ENCODE measurements at places on chromosomes 13 and 19.
A peak's percentile ranks its signal among the peaks of the same experiment; 100 is the strongest.

DNA sequence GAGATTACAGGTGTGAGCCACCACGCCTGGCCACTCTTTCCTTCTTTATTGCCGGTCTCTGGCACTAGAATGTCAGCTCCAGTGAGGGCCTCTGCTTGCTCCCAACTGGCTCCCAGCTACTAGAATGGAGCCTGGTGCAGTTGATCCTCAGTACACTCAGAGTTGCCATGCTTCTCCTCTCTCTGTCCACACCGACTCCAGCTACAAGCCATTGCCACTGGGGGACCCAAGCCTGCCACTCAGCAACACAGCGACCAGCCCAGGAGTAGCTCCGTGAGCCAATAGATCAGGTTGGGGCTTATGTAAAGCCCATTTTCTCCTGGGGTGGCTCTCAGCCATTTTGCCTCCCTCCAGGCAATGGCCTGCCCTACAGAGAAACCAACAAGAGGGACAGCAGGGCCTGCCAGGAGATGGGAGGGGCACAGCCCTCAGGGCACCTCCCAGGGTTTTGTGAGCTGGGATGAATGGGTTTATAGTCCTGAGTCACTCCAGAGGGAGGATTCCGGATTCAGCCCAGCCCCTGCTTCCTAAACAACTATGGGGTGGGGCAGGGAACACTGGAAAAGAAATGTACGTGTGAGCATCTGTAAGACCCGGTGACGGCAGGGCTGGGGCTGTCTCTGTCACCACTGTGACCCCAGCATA lies 36.5 kb downstream of the OPA3 start:
- DNase-seq: no peak

GRCh38 chr13:51297556-51297955 lies 41.9 kb upstream of the SERPINE3 start:
- no peak for DNase-seq

DNA sequence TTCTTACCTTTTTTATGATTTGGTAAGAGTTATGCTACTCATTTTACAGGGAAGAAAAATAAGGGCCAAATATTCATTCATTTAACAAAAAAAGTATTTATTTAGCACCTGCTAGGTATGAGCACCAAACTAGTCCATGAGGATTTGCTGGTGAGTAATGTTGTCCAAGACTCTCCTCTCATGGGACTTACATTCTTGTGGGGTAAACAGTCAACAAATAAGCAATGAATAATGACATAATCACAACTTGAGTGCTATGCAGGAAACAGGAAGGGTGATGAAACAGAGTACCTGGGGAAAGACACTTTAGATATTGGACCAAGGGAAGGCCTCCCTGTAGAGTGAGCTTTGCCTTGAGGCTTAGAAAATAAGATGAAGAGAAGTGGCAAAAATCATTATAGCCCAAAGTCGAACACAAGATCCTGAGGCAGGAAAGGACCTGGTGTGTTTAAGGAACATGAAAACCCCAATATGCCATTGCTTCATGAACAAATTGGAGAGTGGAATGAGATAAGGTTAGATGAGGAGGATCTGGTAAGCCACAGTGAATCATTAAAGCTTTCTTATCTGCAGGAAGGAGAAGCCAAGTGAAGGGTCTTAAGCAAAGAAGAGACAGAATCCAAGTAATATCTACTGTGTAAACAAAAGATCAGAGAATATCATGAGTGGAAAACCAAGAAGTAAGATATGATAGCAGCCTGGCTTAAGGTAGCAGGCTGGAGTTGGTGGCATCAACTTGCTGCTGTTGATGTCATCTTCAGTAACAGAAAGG lies 294.5 kb upstream of the NBEA start:
- DNase-seq: no peak

DNA sequence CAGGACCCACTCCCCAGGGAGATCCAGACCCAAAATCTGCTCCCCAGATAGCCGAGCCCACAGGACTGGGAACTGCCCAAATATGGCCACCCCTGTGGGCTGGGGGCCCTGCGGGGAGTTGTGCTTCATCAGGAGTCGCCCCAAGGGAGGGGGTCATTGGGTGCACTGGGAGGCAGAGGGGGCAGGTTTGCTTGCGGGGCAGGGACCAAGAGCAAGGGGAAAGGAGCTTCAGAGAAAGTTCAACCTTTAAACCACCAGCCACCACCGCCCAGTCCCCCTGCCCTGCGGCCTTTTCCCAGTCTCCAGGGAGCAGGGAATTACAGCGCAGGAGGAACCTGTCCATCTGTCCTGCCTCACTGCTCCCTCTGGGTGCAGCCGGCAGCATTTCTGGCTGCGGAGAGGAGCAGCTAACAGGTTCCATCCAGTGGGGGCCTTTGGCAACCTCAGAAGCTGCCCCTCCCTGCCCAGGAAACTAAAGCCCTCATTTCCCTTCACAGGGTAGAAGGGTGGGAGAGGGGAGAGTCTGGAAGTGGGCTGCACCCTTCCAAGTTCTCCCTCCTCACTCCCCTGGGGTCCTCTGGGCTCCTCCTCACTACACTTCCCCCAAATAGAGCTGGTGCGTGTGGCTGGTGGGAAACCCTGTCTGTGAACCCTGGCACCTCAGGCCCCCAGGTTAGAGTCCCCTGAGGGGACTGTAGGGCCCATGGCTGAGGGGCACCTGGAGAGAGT lies 13.8 kb upstream of the ASF1B start:
- DNase-seq: no peak

DNA sequence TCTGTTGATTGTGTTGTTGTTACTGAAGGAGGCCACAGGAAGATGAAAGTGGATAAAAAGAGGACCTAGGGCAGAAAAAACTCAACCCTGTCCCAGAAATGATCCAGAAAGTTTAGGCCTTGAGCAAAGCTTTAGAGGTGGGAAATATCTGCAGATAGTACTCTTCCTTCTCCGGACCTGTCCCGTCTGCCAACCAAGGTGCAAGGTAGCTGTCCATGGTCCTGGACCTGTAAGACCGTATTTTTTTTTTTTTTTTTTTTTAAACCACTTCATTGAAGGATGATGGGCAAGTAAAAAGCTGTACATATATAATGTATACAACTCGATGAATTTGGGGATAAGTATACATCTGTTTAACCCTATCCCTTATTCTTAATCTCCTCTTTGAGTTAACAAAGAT lies 225.9 kb downstream of the OLFM4 start:
- DNase-seq: no peak

DNA sequence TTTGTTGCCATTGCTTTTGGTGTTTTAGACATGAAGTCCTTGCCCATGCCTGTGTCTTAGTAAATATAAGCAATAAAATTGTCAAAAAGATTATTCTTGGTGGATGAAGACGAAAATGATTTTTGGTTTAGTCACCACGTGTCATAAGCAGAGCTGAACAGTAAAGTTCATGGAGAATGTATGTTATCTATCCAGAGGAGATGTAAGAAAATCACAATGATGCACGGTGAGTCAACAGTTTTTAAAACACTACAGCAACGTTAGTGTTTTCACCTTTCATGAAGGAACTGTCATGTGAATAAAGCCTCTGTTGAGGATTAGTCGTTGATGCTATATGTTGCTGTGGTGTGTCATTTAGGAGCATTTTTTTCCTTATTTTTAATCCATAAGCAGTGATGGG lies 137.6 kb downstream of the GPC6 start:
- DNase-seq: no peak

- DNase-seq: no peak
Measured at GRCh38 chr19:7267792-7268704, 26.2 kb downstream of the INSR start.

DNA sequence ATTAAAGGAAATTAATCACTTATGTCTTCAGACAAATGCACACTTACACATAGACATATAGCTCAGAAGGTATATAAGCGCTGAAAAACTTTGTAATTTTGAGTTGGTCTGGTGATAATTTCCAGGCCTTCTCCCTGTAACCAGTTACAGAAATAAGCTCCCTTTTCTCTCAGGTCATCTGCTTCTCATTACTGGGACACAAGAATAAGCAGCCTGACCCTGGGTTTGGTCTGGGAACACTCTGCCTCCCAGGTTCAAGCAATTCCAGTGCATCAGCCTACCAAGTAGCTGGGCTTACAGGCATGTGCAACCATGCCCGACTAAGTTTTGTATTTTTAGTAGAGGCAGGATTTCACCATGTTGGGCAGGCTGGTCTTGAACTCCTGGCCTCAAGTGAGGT lies 274.5 kb downstream of the LMO7 start:
- no peak for DNase-seq

DNA sequence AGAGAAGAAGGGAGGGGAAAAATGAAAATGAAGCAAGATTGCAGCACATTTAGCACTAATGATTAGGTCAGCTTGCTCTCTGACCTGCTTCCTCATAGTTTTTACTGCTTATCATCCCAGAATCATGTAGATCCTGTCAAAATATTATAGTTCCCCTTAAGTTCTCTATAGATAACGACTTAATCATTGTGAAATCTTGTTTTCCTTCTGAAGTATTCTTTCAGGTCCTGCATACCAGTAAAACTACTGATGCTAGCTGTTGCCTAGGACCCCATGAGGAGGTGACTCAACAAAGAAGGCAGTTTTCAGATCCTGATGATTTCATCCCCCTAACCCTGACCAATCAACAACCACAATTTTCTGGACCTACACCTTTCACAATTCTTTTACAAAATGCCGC lies 1131.7 kb downstream of the SLITRK5 start:
- DNase-seq: no peak

GRCh38 chr19:30450100-30450499 lies 77.9 kb downstream of the ZNF536 start:
- peak; percentile 5 for DNase-seq

- no peak for DNase-seq
Measured at GRCh38 chr13:80039000-80039399, 301.9 kb downstream of the SPRY2 start.

- no peak for DNase-seq
Measured at GRCh38 chr13:73040484-73040883, 18.3 kb upstream of the KLF5 start.

DNA sequence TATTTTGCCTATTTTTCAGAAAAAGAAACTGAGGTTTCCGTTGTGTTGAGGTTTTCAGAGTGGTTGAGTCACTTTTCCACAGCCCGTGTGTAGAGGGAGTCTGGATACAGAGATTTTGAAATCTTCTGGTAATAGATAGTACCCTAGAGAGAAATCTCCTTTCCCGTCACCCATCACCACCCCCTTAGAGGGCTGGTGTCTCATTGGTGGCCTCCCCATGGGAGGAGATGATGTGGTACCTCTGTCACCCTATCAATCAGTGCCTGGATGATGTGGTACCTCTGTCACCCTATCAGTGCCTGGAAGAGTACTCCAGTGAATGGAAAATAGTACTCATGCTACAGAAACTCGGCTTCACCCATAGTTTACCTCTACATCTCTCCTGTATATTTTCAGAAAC lies 42.2 kb upstream of the SERP2 start:
- DNase-seq: no peak

DNA sequence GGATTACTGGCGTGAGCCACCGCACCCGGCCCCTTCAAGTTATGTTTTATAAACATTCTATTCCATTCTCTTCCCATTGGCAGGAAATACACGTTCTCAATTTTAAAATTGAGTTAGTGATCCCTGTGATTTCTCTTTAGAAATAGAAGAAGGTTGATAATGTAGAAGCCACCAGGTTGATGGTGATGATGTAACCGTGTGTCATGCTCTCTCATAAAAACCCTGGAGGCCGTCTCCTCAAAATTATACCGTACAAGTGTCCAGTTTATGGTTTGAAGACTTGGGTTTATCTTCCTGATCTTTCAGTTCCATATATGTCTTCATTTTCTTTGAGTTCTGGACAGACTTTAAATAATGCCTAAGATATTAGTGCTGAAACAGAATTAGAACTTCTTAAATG lies 32.2 kb downstream of the COG3 start:
- DNase-seq: no peak

GRCh38 chr19:13150931-13151604 lies 857 bp downstream of the IER2 start:
- no peak for DNase-seq

- no peak for DNase-seq
Measured at GRCh38 chr19:5674714-5675113, 5.6 kb downstream of the MICOS13 start.

- DNase-seq: no peak
Measured at GRCh38 chr19:30085394-30085793, 143.4 kb downstream of the URI1 start.

- DNase-seq: no peak
Measured at GRCh38 chr19:51210191-51210784, 14.6 kb upstream of the CD33 start.

DNA sequence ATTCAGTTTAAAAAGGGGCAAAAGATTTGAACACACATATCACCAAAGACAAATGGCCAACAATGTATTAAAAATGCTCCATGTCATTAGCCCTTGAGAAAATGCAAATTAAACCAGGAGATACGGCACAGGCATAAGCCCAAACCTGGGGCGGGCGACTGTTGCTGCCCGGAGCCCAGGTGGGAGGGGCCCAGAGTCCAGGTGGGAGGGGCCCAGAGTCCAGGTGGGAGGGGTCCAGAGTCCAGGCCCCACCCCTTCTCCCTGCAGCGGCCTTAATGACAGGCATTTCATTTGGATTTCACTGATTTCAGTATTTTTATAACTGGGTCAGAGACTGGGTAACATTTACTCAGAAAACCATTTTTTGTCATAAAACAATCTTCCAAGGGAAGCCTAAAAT lies 78.2 kb downstream of the RASA3 start:
- DNase-seq: no peak

DNA sequence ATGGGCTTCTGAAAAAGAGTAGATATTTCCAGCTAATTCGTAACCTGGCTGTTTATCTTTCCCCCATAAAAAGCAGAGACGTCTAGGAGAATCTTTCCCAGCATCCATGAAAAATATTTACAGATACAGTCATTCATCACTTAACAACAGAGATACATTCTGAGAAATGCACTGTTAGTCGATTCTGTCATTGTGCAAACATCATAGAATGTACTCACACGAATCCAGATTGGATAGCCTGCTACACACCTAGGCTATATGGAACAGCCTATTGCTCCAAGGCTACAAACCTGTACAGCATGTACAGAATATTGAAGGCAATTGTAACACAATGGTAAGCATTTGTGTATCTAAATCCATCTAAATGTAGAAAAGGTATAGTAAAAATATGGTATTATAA lies 530.2 kb upstream of the NBEA start:
- DNase-seq: no peak

GRCh38 chr19:47027586-47028088 lies 8.0 kb downstream of the NPAS1 start:
- no peak for DNase-seq

All from kidney capillary endothelial cell (primary cell).